Activated CD4-positive, alpha-beta memory T cell treated with anti-CD3 and anti-CD28 coated beads for 36 hours (primary cell): ENCODE measurements at places on chromosomes 6 and 20. TPM values are rescaled to one million over a fixed set of nuclear protein-coding genes. Genes with fewer than 3 reads are reported as not detected.

DNA sequence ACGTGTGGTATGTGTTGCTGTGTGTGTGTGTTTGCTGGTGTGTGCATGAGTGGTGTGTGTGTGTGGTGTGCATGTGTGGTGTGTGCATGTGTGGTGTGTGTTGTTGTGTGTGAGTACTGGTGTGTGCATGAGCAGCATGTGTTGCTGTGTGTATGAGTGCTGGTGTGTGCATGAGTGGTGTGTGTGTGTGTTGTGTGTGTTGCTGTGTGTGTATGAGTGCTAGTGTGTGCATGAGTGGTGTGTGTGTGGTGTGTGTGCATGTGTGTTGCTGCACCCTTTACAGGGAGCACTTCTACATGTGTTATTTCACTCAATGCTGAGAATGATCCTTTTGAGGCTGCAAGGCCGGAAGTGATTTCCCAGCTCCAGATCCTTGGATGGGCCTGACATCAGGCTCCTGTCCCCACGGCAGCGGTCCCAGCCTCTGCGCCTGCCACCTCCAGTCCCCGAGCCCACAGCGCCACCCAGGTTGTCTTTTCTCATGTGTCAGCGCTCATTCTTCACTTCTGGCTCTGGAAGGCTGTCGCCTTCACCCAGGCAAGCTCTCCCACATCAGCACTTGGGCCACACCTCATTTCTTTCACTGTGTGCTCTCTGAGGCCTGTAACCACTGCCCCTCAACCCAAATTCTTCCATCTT, 2.6 kb downstream of the NPEPL1 start:
- peaks cover 7% of the 10 kb centered on the region for H3K36me3 ChIP-seq
- peaks cover 20% of the 10 kb centered on the region for H3K4me1 ChIP-seq
- H3K27ac ChIP-seq: no peak overlapping the region
- no peak for DNase-seq

GRCh38 chr20:56520180-56520579, 4.4 kb upstream of the FAM209A start:
- no peaks in the 10 kb centered on the region for H3K27me3 ChIP-seq
- H3K4me3 ChIP-seq: no peak overlapping the region
- H3K4me1 ChIP-seq: peaks cover 3% of the 10 kb centered on the region
- peaks cover 62% of the 10 kb centered on the region for H3K36me3 ChIP-seq
- DNase-seq: no peak

- no peak overlapping the region for H3K27ac ChIP-seq
- no peaks in the 10 kb centered on the region for H3K4me1 ChIP-seq
- DNase-seq: no peak
- no peaks in the 10 kb centered on the region for H3K36me3 ChIP-seq
- no peaks in the 10 kb centered on the region for H3K27me3 ChIP-seq
- H3K4me3 ChIP-seq: no peak overlapping the region
Measured at GRCh38 chr6:52725143-52725534, 38.1 kb downstream of the GSTA2 start.

DNA sequence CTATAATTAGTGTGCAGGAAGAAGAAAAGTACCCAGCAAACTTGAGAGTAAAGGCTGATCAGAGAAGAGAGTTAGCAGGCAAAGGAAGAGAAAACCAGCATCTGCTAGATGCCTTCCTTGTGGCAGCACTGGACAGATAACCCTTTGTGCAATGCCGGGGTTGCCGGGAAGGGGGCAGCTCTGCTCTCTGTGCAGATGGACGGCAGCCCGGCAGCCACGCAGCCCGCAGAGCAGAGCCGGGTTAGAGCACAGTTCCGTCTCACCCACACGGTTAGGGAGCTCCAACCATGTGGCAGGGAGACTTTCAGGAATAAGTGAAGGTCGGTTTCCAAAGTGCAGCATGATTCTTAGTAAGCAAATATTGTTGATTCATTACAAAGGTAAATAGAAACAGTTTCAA, 80.0 kb upstream of the RPS6KA2 start:
- no peak overlapping the region for H3K27ac ChIP-seq
- no peaks in the 10 kb centered on the region for H3K27me3 ChIP-seq

GRCh38 chr6:4603291-4603690, 172.9 kb upstream of the CDYL start:
- H3K36me3 ChIP-seq: no peaks in the 10 kb centered on the region
- H3K4me1 ChIP-seq: no peaks in the 10 kb centered on the region
- peaks cover 9% of the 10 kb centered on the region for H3K27me3 ChIP-seq

- H3K27me3 ChIP-seq: peaks cover 6% of the 10 kb centered on the region
- H3K4me1 ChIP-seq: peaks cover 2% of the 10 kb centered on the region
- H3K4me3 ChIP-seq: no peak overlapping the region
Measured at GRCh38 chr6:32554116-32554965, 24.3 kb upstream of the HLA-DRB5 start.

Gene BEND3
- total RNA-seq: 4.4 TPM

- no peak overlapping the region for H3K27ac ChIP-seq
- no peak for DNase-seq
- H3K4me3 ChIP-seq: no peak overlapping the region
- H3K36me3 ChIP-seq: peaks cover 3% of the 10 kb centered on the region
- no peaks in the 10 kb centered on the region for H3K27me3 ChIP-seq
- peaks cover 18% of the 10 kb centered on the region for H3K4me1 ChIP-seq
Measured at GRCh38 chr6:160139420-160139851, 17.8 kb downstream of the SLC22A1 start.

- no peak for DNase-seq
- H3K4me1 ChIP-seq: no peaks in the 10 kb centered on the region
- peaks cover 3% of the 10 kb centered on the region for H3K27me3 ChIP-seq
- H3K36me3 ChIP-seq: no peaks in the 10 kb centered on the region
- no peak overlapping the region for H3K27ac ChIP-seq
Measured at GRCh38 chr6:34520645-34521462, 35.3 kb downstream of the SPDEF start.

- no peaks in the 10 kb centered on the region for H3K4me1 ChIP-seq
- no peaks in the 10 kb centered on the region for H3K27me3 ChIP-seq
- no peak for DNase-seq
Measured at GRCh38 chr6:168050225-168050880, 28.7 kb downstream of the FRMD1 start.

- peaks cover 36% of the 10 kb centered on the region for H3K4me1 ChIP-seq
- no peak for DNase-seq
- no peaks in the 10 kb centered on the region for H3K27me3 ChIP-seq
- peak overlapping the region; percentile 79 for H3K27ac ChIP-seq
- no peak overlapping the region for H3K4me3 ChIP-seq
Measured at GRCh38 chr20:58408603-58409246, 19.7 kb downstream of the VAPB start.

DNA sequence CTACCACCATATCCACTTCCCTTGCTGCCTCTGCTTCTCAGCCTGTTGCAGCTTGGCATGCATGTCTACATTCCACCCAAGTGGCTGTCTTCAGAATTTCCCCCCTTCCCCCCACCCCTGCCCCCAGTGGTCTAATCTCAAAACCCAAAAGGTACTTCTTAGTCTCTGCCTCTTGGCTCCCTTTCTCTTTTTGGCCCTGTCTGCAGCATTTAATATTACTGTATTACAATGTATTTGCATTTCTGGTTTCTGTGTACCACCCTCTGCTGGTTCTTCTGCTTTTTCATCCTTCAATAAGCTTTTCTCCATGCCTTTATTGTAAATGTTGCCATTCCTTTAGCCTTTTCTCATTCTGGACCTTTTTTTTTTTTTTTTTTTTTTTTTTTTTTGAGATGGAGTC, 43.0 kb downstream of the RPRD1B start:
- no peaks in the 10 kb centered on the region for H3K27me3 ChIP-seq
- no peak for DNase-seq
- H3K27ac ChIP-seq: no peak overlapping the region
- peaks cover 16% of the 10 kb centered on the region for H3K4me1 ChIP-seq
- H3K36me3 ChIP-seq: peaks cover 52% of the 10 kb centered on the region
- no peak overlapping the region for H3K4me3 ChIP-seq

- H3K36me3 ChIP-seq: no peaks in the 10 kb centered on the region
- peaks cover 5% of the 10 kb centered on the region for H3K4me1 ChIP-seq
- peaks cover 14% of the 10 kb centered on the region for H3K27me3 ChIP-seq
- DNase-seq: no peak
Measured at GRCh38 chr6:31446481-31446880, 43.1 kb downstream of the MICA start.

Gene PTCHD4
- not detected for total RNA-seq

DNA sequence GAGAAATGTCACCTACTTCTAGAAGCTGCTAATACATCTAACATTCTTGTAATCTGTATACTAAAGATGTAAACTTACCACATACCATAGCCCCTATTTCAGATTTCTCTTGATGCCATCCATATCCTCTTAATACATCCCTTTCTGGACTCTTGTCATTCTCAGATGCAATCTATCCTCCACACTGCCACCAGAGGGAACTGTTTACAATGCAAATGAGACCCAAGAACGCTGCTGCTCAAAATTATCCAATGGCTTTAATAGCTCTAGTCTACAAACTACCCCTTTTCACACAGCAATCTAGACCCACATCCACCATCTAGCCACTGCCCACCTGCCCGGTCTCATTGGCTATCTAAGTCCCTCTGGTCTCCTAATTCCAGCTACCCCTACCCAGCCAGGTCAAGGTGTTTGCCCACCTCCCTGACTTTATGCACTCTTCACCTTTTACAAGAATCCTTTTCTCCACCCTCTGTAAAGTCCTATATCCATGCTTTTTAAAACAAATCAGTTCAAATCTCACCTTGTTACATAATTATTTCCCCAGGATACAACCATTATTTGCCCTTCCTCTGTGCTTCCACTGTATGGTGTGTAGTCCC, 14.8 kb downstream of the FAXC start:
- no peaks in the 10 kb centered on the region for H3K36me3 ChIP-seq
- peaks cover 3% of the 10 kb centered on the region for H3K4me1 ChIP-seq
- peaks cover 21% of the 10 kb centered on the region for H3K27me3 ChIP-seq
- H3K4me3 ChIP-seq: no peak overlapping the region
- no peak overlapping the region for H3K27ac ChIP-seq
- DNase-seq: peak; percentile 17

DNA sequence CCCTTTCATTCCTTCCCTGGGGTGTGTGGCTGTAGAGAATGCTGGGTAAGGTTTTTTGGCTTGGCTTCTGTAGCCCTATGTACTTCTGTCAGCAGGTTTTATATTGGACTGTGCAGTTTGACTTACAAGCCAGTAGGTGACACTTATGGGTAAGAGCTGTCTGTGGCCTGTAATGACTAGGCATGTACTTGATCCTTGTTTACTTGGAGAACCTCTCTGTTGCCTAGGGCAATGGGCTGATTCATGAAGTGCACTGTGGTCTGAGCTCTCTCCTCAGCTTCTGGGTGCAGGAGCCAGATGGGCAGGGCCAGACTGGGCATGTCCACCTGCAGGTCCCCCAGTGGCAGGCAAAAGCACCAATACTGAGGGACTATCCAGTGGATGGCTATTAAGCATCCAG, 544.6 kb downstream of the ADGRB3 start:
- H3K4me3 ChIP-seq: no peak overlapping the region
- H3K27ac ChIP-seq: no peak overlapping the region
- DNase-seq: no peak

DNA sequence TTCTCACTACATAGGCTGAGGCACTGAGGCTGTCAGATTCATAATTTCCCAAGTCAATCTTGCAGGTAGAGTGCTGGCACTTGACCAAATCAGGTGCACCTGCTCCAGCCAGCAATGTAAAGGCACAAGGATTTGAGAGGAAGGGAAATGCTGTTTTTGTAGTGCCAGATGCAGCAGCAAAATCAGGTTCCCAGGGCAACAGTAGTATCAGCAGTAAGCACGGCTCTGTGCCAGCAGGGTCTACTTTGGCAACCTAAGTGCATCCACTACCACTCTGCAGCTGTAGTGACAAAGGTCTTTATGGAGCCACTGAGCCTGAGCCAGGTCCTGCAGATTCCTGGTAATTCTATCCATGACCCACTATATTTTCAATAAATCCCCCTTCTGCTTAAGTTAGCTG, 329.5 kb downstream of the TPBG start:
- DNase-seq: no peak
- no peak overlapping the region for H3K27ac ChIP-seq
- H3K4me3 ChIP-seq: no peak overlapping the region
- H3K36me3 ChIP-seq: no peaks in the 10 kb centered on the region

- no peaks in the 10 kb centered on the region for H3K36me3 ChIP-seq
- H3K4me1 ChIP-seq: no peaks in the 10 kb centered on the region
- no peak overlapping the region for H3K27ac ChIP-seq
- DNase-seq: no peak
- H3K4me3 ChIP-seq: no peak overlapping the region
Measured at GRCh38 chr6:38774929-38775707, 60.0 kb downstream of the DNAH8 start.

Gene MYCT1
- total RNA-seq: not detected

Gene RAET1E
- total RNA-seq: not detected
